ENCODE measurements at places on chromosomes 11 and 22.

GRCh38 chr11:134181707-134182106, 42.1 kb downstream of the NCAPD3 start:
- DNase-seq: peak; percentile 70

DNA sequence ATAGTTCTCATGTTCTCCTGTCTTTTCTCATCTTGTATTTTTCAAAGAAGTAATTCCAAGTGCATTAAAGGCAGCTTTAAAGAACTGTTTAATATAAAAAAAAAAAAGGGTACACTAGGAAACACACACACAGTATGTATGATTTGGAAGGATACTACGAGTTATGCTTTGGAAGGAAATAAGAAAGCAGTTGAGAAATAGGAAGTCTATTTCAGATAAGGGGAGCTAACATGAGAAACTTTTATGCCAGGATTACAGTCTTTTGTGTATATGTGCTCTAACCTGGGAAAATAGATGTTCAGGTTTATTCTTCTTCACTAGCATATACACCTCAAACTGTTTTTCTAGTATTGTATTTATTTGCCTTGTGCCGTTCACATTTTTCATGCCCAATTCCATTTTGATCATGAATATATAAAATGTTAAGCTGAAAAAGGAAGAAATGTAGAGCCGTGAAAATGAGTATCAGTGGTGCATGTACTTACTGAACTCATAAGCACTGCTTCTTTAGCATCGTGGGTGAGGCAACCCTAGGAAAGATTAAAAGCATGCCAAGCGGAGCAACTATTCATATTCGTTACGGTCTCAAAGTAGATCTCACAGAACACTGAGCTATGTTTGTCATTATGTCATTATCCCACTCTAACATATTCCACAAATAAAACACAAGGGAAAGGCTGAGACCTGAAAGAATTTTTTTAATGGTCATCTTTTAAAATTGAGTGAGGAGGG, 59.6 kb downstream of the GUCY1A2 start:
- DNase-seq: no peak

DNA sequence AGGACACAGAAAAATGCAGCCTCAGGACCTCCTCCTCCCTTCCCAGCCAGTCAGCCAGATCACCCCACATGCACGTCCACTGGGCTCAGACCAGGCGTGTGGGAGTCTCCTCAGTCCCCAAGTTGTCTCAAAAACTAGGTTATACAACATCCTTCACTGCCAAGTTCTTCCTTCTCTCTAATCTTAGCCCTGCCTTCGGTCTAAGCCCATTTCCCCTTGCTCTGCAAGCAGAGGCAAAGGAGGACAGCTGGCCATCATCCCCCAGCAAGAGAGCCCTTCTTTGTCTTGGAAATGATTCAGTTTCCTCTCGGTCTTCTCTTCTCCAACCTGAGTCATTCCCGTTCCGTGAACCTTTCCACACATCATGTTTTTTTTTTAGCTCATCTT, 14.0 kb upstream of the NRGN start:
- no peak for DNase-seq

- peak; percentile 78 for DNase-seq
Measured at GRCh38 chr22:40196628-40197360, 19.1 kb downstream of the TNRC6B start.

GRCh38 chr11:1333860-1334259, 24.4 kb upstream of the TOLLIP start:
- no peak for DNase-seq

- DNase-seq: no peak
Measured at GRCh38 chr11:128484172-128484571, 103.2 kb downstream of the ETS1 start.

DNA sequence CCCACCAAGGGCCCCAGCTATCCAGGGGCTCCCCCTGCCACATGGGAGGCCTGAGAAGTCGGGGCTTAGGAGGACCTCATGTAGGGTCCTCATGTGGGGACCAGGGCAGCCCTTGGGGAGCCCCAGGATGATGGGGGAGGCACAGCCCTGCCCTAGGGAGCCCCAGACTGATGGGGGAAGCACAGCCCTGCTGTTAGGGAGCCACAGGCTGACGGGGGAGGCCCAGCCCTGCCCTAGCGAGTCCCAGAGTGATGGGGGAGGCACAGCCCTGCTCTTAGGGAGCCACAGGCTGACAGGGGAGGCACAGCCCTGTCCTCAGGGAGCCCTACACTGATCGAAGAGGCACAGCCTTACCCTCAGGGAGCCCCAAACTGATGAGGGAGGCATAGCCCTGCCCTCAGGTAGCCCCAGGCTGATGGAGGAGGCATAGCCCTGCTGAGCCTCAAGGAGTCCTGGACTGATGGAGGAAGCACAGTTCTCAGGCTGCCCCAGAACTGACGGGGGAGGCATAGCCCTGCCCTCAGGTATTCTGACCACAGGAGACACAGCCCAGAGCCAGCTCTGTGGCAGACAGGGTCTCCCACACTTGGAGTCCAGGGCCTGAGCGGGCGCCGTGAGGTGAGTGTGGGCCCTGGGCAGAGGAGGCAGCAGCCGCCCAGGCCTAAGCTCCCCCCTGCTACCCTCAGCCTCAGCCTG, 10.8 kb downstream of the PRR33 start:
- DNase-seq: no peak

- no peak for DNase-seq
Measured at GRCh38 chr11:8339592-8340022, 75.9 kb upstream of the LMO1 start.

GRCh38 chr11:95465887-95466286, 234.9 kb upstream of the SESN3 start:
- no peak for DNase-seq

DNA sequence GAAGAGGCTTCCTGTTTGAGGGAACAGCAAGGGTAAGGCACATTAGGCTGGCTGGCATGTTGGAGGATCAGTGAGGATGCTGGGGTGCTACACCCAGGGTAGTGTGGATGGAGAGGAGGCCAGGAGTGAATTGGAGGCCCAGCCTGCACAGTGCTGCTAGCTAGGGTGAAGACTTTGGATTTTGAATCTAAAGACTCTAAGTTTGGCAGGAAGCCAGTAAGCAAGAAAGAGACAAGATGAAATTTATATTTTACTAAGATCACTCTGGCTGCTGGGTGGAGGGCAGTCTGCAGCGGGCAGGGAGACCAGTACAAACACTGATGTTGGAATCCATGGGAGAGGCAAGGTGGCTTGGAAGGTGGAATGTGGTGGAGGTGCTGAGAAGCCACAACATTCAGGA, 43.6 kb downstream of the TSPAN18 start:
- DNase-seq: no peak

DNA sequence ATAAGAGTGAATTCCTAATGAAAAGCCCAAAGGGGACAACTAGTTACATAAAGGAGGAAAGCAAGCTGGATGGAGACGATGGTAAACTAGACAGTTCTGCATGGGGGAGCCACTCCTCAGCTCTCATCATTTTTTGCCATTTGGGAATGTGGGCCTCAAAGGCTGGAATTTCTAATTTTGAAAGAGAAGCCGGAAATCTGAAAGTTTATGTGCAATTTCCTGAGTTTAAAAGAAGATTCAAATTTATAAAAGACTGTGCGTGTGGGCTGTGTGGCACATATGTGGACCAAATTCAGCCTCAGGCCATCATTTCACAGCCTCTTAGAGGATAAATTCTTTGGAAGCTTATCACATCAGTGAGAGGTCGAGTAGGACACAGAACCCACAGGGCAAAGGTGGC, 18.3 kb upstream of the CRY2 start:
- DNase-seq: no peak

- DNase-seq: no peak
Measured at GRCh38 chr11:70072861-70073755, 5.0 kb upstream of the ANO1 start.

DNA sequence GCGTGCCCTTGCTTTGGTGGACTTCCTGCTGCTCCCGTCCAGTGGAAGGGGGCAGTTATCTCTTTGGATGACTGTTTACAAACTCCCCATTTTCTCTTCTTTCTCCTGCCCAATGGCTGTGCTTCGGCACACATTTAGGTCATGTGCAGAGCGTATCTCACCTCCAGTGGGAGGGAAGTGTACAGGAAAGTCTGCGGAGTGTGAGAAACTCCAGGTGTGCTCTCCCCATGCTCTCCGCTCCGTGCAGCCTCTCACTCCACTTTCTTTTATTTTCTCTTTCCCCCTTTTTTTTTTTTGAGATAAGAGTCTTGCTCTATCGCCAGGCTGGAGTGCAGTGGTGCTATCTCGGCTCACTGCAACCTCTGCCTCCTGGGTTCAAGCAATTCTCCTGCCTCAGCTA, 11.9 kb upstream of the TEF start:
- DNase-seq: no peak

DNA sequence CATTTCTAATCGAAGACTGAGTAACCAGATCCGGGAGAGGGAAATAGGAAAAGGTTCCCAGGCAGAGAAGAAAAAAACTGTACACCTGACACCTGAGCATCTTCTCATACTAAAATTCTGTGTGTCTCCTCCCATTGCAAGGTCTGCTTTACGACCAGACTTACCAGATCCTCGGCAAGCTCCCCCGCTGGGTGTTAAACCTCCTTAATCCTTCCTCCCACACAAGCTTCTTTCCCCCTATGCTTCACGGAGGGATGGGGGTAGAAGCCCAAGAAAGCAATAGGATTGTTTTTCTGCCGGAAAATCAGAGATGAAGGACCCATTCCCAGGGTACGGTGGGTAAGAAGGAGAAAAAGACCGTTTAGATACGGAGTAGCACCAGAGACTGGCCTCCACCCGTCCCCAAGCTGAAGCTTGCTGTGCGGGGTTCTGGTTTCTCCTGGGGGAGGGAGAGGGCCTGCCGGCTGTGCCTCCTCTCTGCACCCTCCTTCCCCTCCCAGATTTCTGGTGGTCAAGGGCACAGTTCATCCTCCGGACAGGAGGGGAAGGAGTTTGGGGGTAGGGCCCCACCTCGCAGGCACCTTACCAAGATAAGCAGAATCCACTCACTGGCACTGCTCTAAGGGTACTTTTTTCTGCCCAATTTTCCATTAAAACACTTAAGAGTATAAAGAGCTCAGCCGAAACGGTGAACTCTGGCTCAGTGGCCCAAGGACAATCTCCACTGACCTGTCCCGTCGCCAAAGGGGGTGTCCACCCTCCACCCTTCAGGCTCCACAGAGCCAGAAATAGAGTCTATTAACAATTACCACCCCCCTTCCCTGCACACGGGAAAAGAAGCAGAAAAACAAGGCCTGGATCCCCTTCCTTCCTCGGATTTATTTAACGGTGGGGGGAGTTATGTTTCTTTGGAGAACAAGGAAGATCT, 1.2 kb downstream of the TOB2 start:
- DNase-seq: no peak

DNA sequence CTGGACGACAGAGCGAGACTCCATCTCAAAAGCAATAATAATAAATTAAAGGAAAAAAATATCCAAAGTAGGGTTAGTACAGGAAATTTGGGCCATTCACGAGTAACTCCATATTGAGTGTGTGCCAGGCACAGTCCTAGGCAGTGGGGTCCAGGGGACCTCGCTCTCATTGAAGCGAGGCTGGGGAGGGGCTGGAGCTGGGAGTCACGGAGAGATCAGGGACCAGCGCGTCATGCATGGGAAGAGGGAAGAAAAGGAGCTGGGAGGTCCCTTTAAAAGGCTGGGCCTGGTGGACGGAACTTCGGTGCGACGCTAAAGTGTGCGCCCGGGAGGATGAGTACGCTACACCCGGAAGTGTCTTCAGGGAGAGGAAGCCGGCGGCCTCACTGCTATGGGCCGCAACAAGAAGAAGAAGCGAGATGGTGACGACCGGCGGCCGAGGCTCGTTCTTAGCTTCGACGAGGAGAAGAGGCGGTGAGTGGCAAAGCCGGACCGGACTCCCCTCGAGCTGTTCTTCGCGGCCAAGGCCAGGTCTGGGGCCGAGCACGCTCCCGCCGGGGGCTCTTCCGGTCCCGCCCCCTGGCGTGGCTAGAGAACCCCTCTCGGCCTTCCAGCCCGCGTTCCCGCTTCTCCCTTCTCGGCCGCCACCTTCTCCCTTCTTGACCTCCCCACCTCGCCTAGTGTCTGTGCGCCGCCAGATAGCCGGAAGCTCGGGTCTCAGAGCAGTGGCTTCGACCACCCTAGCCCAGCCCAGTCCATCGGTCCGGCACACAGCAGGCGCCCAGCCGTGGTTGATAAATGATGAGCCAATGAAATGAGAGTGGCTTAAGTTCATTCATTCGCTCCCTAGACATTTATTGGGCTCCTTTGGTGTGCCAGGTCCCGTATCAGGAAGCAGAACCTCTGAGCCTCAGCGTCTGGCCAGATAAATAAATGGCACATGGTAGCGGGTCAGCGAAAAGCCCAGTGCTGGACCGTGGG, at the start of gene NOL12:
TSS of gene NOL12 (plus strand) at position 342 of the 981 bp plus-strand sequence. CDS start at position 392, 50 bp downstream.
- peak; percentile 86 for DNase-seq

DNA sequence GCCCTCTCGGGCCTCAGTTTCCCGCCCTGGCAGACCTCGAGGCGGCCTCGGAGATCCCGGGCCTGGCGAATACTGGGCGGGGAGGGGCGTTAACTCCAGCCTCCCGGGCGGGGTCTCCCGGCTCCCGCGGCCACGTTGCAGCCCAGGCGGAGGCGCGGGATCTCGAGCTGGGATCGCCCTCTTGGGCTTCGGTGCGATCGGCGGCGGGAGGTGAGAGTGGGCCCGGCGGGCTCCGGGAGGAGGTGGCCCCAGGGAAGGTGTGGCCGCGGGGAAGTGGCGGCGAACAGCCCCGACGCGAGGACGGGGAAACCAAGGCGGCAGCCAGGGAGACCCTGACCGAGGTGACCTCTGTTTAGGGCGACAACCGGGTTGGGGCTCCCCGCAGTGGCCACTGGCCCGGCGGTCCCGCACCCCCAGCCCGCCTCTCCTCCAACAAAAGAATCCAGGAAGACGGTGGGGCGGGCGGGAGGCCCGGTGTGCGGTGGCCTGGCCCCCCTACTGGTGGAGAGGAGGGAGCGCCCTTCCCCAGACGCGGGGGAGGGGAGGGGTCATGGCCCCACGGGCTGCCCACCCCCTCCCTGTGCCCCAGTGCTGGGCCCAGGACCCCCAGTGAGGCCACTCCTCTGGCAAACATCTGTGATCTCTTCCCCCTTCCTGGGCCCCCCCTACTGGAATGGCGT, at the start of gene PHETA2:
TSS of gene PHETA2 (plus strand) at position 117 of the 680 bp plus-strand sequence. CDS start 3,046 bp downstream, outside the sequence.
- peak; percentile 54 for DNase-seq

DNA sequence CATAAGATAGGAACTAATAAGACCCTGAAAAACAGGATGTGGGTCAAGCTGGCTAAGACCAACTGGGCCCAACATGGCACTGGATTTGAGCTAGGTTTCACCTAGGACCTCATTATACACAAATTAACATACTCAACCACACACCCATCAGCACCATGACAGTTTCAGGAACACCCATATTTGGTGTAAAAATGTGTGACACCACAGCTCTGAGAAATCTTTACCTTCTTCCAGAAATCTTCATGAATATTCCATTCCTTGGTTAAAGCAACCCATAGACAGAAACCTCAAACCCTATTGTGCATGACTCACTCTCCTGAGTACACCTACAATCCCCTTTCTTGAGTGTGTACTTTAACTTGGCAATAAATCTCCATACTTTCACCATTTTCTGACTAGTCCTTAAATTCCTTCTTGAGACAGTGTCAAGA, 378.8 kb downstream of the DYNC2H1 start:
- DNase-seq: no peak

DNA sequence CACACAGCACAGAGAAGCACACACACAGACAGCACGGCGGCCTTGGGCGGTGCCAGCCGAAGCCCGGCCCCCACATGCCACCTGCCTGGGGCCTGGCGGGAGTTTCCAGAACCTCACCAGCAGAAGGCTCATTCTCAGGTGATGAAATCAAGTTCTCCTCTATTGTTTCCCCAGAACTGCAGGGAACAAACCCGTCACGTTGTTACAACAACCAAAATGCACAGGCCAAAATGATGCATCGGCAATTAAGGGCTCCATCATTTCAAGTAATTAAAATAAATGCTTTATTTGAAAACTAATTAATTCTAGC, 30.8 kb downstream of the GNB1L start:
- no peak for DNase-seq

GRCh38 chr11:94602430-94603372, 35.5 kb downstream of the PIWIL4 start:
- peak; percentile 80 for DNase-seq

GRCh38 chr11:27471589-27472397, 797 bp downstream of the LGR4 start:
- no peak for DNase-seq

Data from fibroblast of gingiva (primary cell).